ENCODE measurements at places on chromosomes 12 and 14.

- DNase-seq, result no peak
These were observed 52.8 kb downstream of the IGF1 start for GRCh38 chr12:102427543-102427941.

- DNase-seq, result no peak
These were observed 9.4 kb downstream of the SERPINA3 start for GRCh38 chr14:94621358-94622134.

- DNase-seq, result no peak
These were observed 45.1 kb downstream of the TMX1 start for GRCh38 chr14:51285120-51285519.

GRCh38 chr12:52319097-52319496 lies 2.1 kb downstream of the KRT83 start:
- DNase-seq, result no peak

DNA sequence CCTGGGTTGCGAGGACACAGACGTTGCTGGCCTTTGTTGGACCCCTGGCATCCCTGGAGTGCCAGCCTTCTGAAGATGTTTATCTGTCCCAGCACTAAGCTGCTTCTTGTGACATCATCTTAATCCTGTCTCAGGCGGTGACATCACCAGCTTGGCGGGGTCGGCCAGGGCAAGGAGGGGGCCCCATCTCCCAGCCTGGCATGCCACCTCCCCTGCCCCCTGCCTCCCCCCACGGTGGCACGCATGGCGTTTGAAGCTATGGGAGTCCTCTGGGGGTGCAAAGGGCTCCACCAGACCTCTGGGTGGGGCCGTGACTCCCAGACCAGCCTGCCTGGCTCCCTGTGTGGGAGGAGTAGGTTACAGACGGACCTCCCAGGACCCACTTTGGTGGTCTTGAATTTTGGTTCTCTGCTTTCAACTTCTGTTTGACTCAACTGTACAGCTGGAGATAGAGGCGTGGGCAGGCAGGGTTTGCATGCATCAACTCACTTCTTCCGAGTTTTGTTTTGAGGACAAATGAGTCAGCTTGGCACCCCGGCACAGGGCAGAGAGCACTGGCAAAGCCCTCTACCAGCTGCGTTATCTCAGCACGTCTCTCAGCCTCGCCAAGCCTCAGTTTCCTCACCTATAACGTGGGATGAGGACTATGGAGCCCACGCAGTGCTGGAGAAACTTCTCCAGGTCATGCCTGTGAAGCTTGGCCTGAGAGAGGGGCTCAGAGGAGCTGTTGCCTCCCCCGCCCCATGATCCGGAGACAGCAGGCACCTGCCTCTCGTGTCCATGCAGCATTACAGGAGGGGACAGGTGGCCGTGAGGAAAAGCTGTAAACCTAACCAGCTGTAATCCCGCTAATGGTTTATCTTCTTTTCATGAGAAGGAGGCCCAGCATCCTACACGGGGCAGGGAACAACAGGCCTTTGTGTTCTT lies 38.8 kb upstream of the EML1 start:
- DNase-seq, result peak; percentile 72
